ENCODE measurements at places on chromosomes 7 and 10. TPM values are rescaled to one million over a fixed set of nuclear protein-coding genes. Genes with fewer than 3 reads are reported as not detected.
A peak's percentile ranks its signal among the peaks of the same experiment; 100 is the strongest.

ZNF212 gene
- polyA plus RNA-seq, result 9.3 TPM

- no peak for DNase-seq
- H3K27ac ChIP-seq, result no peak overlapping the region
- H3K4me3 ChIP-seq, result no peak overlapping the region
Observed at GRCh38 chr10:18073314-18073713, 66.9 kb upstream of the CACNB2 start.

IFIT1 gene
- 4.4 TPM for polyA plus RNA-seq

MYL10 gene
- polyA plus RNA-seq, result not detected

DNA sequence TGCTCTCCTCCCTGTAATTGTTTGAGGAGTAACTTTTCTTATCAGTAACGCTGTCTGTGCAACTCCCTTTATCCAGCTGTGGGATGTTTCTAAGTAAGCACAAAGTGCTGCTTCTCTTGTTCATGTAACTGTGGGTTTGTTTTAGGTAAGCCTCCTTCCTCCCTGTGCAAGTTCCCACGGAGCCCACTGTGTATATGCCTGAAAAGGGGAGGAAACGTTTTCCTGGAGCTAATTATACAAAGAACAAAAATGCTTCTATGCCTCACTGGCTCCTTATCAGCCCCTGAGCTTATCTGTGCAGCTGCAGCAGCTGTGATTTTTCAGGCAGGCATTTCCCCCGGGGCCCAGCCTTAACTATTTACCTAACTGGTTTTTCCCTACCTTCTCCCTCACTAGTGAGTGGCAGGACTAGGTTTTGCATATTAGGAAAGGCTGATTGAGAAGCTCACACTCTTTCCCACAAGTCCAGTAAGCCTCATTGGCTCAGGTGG, 593.4 kb upstream of the GHITM start:
- peaks cover 10% of the 10 kb centered on the region for H3K4me1 ChIP-seq
- no peaks in the 10 kb centered on the region for H3K36me3 ChIP-seq
- no peak overlapping the region for H3K27ac ChIP-seq
- no peak overlapping the region for H3K4me3 ChIP-seq
- DNase-seq, result peak; percentile 55

- H3K27me3 ChIP-seq, result peaks cover 20% of the 10 kb centered on the region
- no peaks in the 10 kb centered on the region for H3K4me1 ChIP-seq
- no peak for DNase-seq
- H3K4me3 ChIP-seq, result no peak overlapping the region
- no peaks in the 10 kb centered on the region for H3K36me3 ChIP-seq
- no peak overlapping the region for H3K27ac ChIP-seq
Observed at GRCh38 chr7:39535064-39535463, 31.1 kb upstream of the YAE1 start.

PDK4 gene
- 0.10 TPM for polyA plus RNA-seq

DNA sequence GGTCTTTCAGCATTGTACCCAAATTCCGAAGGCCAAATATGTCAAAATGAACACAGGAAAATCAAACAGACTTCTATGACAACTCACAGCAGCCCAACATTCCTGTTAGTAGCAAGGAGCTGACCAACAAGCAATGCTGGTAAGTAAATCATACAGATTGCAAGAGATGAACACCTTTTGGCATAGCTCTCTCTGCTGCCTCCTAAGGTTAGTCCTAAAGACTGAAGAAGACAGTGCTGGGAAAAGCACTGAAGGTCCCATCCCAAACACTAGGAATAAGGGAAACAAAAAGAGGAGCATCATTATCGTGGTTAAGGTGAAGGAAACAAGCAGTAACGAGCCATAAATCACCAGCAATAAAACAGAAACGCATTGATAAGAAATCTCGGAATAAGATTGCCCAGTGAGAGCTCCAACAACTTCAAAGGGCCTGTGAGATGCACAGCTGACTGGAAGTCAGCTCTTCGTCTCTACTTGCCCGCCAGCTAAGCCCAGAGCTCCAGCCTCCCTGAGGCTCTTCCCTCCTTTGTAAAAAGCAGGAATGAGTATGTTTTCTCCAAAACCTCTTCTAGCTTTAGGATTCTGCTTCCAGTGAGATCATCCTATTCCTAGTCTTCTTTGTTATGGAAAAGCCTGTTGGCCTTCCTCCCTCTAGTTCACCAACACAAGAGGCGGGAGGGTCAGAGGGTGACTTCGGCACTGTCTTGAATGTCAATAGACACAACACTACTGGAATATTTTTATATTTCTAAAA, 15.3 kb downstream of the NUDT5 start:
- no peak for DNase-seq
- H3K27ac ChIP-seq, result no peak overlapping the region
- no peaks in the 10 kb centered on the region for H3K27me3 ChIP-seq
- peaks cover 46% of the 10 kb centered on the region for H3K36me3 ChIP-seq

DNA sequence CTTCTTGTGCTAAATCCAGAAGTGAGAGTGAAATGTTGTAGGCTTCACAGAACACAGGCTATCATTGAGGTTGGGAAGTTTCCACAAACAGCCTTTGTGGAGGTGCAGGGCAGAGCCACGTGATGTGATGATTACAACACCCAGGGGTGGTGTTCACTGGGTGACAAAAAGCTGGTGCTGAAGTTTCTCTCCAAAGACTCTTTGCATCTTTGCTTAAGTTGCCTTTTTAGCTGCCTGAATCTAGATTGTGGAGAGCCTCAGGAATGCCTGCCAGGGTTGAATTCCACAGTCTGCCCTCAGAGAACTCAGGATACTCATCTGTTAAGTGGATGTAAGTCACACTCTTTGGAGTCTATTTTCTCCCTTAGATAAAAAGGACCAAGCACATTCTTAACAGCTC, 56.3 kb downstream of the PLXNA4 start:
- no peak for DNase-seq
- no peak overlapping the region for H3K27ac ChIP-seq
- H3K4me3 ChIP-seq, result no peak overlapping the region
- H3K27me3 ChIP-seq, result no peaks in the 10 kb centered on the region
- no peaks in the 10 kb centered on the region for H3K4me1 ChIP-seq

SNX8 gene
- 21.1 TPM for polyA plus RNA-seq

UCN3 gene
- polyA plus RNA-seq, result not detected

- no peaks in the 10 kb centered on the region for H3K36me3 ChIP-seq
- H3K27ac ChIP-seq, result no peak overlapping the region
- no peaks in the 10 kb centered on the region for H3K4me1 ChIP-seq
- H3K4me3 ChIP-seq, result no peak overlapping the region
- DNase-seq, result no peak
Observed at GRCh38 chr7:129332254-129333035, 101.8 kb upstream of the STRIP2 start.
